ENCODE measurements at places on chromosomes 16 and 17. TPM values are rescaled to one million over a fixed set of nuclear protein-coding genes. Genes with fewer than 3 reads are reported as not detected.

- no peak for DNase-seq
Measured at GRCh38 chr17:1217089-1217385, 37.3 kb upstream of the ABR start.

The OTOA gene
- total RNA-seq = not detected

- DNase-seq = no peak
Measured at GRCh38 chr16:4089811-4090301, 26.4 kb downstream of the ADCY9 start.

DNA sequence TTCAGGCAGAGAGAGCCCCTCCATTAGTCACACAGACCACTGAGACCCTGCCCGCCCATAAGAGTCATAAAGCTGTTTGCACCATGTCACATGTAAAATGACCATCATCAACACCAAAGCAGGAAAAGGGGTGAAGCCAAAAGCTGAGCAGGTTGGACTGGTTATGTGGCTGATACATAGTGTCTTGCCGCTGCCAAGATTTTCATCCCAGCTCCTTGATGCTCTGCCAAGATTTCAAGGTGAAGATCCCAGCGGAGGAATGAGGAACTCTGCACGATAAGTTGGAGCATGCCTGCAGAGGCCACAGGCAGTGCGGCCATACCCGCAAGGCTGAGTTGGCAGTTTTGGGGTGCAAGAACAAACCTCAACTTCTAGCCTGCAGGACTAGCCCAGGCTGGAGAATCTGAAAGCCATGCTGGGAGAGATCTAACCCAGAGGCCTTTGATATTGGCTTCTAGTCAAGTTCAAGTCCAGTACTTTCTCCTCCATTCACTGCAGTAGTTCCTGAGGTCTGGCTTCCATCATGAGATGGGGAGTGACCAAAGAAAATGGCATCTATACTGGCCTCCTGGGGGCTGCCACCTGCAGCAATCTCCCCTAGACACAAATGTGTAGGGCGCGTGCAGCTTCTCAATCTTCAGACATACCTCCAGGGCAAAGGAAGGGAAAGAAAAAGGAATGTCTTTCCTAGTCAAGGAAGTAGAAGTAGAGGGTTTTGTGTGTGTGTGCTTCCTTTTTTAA is 79.7 kb upstream of the NOL11 start:
- DNase-seq = no peak

GRCh38 chr17:73731733-73732132 is 87.5 kb upstream of the SDK2 start:
- DNase-seq = no peak

GRCh38 chr17:36463916-36464764 is 22.3 kb upstream of the ZNHIT3 start:
- no peak for DNase-seq

GRCh38 chr16:1713331-1713730 is 7.3 kb downstream of the MAPK8IP3 start:
- DNase-seq = no peak

The TNFRSF13B gene
- not detected for total RNA-seq

- no peak for DNase-seq
Measured at GRCh38 chr16:49545243-49545642, 171.6 kb downstream of the C16orf78 start.

GRCh38 chr17:7833795-7834541 is at the start of gene KDM6B:
Gene KDM6B (plus strand): TSS chr17:7834217. CDS start chr17:7845555, 11,338 bp downstream.
- peak; percentile 94 for DNase-seq

DNA sequence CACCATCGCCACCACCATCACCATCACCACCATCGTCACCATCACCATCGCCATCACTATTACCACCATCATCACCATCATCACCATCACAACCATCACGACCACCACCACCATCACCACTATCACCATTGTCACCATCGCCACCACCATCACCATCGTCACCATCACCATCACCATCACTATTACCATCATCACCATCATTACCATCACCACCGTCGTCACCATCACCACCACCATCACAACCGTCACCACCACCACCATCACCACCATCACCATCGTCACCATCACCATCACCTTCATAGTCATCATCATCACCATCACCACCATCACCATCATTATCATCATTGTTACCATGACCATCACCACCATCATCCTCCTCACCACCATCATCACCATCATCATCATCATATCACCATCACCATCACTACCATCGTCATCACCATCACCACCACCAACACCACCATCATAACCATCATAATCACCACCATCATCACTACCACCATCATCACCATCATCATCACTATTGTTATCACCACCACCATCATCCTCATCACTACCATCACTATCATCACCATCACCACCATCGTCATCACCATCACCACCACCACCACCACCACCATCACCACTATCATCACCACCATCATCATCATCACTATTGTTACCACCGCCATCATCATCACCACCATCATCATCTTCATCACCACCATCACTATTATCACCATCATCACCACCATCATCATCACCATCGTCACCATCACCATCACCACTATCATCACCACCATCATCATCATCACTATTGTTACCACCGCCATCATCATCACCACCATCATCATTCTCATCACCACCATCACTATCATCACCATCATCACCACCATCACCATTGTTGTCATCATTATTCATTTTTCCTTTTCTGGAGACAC is 51.5 kb upstream of the ZNF469 start:
- DNase-seq = no peak

- DNase-seq = peak; percentile 62
Measured at GRCh38 chr17:2975469-2975958, 87.9 kb downstream of the OR1D5 start.

GRCh38 chr17:45256114-45256966 is 5.6 kb downstream of the SPATA32 start:
- DNase-seq = no peak

GRCh38 chr17:35627417-35627816 is 40.3 kb downstream of the AP2B1 start:
- DNase-seq = no peak

DNA sequence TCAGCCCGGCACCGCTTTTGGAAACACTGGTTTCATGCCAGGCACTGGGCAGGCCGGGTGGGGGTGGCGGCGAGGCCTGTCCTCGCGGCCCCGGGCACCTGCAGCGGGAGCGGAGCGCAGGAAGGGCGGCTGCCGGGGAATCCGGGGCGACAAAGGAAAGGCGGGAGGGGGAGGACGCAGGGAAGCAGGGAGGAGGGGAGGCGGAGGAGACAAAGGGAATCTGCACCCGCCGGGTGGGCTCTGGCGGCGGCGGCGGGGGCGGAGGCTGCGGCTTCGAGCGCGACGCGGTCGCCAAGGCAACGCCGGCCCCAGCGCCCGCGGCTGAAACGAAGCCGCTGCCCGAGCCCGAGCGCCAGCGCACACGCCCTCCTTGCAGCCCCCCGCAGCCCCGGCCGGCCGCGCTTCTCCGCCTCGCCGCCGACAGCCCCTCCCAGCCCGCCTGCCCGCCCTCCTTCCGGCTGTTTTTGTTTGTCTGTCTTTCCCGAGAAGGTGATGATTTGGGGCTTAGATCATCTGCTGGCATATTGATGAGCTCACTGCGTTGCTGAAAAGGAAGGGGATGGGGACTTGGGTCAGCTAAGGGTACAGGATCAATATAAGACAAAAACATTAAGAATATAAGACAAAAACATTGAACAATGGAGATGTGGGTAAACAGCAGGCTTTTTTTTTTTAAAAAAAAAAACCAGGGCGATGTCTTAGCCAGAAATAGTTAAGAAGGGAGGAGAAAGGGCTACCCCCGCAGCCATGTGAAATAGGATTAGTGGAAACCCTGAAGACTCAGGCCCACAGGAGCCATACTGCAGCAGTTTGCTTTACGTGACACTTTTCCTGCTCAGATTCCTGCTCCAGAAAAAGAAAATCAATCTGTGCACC is 32.7 kb downstream of the CDK5R1 start:
- no peak for DNase-seq

The CNEP1R1 gene
- total RNA-seq = 19.7 TPM

The CDH16 gene
- total RNA-seq = not detected

DNA sequence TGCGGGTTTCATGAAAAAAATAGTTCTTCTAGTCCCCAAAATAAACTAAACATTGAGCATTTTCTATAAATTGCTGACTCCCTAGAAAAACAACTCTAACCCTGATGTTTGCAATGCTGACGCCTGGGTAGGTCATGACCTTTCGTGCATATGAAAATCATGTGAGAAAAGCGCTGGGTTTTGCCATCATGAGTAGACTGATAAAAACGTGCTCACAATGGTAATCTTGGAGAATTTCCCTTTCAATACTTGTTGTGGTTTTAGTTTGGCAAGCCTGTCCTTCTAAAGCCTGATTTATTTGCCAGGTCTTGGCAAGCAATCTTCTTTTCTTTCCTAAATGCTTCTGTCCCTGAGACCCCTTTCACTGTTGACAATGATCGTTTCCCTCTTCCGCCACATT is 4.0 kb upstream of the CLEC10A start:
- no peak for DNase-seq

DNA sequence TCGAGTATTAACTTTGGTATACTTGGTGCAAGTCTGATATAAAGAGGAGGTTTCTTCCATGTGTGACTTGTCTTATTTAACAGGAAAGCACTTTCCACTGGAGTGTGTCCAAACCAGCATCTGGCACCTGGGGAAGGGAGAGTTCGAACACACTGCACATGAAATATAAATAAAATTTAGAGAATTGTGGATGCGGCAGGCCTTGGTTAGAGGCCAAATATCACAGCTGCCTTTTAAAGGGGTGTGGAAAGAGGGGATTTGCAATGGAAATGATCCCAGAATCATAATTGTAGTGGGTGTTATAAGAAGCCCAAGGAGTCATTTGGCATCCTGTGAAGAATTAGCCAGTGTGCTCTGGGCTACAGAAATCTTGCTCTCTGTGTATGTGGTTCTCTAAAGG is 4.3 kb upstream of the NXN start:
- DNase-seq = no peak

GRCh38 chr17:15947271-15947670 is 2.3 kb downstream of the ADORA2B start:
- DNase-seq = no peak

GRCh38 chr16:82655072-82655714 is 28.4 kb downstream of the CDH13 start:
- DNase-seq = no peak

DNA sequence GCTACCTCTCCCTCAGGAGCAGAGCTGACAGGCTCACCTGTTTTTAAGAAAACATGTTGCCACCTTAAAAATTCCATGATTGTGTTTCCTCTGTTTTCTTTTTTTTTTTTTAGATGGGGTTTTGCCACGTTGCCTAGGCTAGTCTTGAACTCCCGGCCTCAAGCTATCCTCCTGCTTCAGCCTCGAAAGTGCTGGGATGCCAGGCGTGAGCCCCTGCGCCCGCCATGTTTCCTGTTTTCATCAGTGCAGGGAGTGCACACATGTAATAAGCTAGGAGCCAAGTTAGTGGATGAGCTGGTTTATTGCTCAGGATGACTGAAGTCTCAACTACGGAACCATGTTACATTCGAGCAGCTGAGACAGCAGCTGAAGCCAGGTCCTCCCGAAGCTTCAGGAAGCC is 13.6 kb downstream of the MRM3 start:
- DNase-seq = no peak

The OR1A1 gene
- total RNA-seq = not detected

The ANKRD40CL gene
- not detected for total RNA-seq

DNA sequence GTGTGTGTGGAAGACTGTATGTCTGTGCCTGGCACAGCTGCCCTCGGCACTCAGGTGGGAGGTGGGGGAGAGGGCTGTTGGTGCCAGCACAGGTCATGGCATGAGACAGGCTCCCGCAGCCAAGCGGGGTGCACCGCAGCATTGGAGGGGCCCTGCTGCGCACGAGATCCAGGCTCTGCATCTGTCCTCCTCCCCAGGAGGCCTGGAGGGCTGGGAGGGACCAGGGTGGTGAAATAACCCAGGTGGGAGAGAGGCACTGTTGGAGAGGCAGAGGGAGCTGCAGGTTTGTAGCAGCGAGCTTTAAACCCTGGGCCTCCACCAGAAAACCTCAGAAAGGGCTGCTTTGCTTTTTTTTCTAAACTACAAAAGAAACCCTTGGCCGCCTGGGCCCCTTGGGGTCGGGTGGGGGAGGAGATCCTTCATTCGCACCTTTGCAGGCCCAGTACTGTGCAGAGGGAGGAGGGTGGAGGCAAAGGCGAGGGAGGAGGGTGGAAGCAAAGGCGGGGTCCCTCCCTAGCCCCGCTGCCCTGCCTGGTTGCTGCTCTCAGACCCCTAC is 241.7 kb downstream of the SEC14L1 start:
- DNase-seq = no peak

The SLC47A1 gene
- 2.4 TPM for total RNA-seq

The TSPOAP1 gene
- total RNA-seq = not detected

DNA sequence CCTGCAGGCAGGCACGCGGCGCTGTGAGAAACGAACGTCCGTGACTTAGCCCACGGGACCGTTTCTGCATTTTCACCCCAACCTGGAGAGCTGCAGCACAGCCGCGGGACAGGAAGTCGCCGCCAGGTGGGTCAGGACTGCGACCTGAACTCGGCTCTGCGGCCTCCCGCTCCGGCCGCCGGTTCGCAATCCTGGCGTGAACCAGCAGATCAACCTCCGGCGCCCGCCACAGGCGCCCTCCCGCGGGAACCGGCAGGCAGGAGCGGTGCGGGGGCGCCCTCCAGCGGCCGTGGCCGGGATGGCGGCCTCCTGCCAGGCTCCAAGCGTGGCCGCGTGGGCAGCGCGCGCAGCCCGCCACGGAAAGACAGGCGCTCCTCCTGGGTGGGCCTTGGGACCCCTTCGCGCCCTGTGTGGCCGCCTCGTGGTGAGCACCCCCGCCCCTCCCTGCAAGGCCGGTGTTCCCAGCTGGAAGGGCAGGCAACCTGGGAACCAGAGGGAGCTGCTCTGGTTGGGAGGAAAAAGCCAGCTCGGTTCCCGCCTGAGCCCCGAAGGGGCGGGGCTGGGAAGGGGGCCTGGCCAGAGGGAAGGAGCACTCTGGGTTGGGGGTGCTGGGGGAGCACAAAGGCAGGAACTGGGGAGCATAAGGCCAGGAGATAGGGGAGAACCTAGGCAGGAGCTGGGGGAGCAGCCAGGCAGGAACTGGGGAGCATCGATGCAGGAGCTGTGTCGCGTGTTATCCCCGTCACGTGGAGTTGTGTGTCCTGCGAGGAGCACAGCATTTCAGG is 28.2 kb downstream of the ACTG1 start:
- peak; percentile 96 for DNase-seq

The KRT39 gene
- total RNA-seq = not detected
